T follicular helper cell (primary cell): ENCODE measurements at places on chromosomes 13 and 19.

GRCh38 chr19:9354651-9355050 is 8.2 kb upstream of the ZNF177 start:
- DNase-seq = no peak

DNA sequence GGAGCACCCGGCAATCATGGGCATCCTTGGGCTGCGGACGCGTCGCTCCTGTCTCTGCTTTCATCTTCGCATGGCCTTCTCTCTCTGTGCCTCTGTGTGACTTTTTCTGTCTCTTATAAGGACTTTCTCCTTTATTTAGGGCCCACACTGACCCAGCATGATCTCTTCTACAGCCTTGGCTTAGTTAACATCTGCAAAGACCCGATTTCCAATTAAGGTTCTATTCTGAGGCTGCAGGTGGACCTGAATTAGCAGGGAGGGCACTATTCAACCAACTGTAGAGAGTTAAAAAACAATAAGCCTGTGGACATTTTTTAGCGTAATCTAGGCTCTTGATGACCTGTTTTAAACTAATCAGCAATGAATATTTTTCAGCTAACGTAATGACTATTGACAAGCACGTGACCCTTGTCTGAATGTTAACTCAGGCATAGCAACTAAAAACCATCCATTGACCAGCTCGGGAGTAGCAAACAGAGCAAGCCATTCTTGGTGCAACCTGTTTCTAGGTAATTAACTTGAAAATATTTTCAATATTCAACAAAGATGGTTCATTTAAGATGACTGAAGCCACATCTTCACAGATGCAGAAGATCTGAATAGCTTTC is 15.2 kb downstream of the F10 start:
- no peak for DNase-seq

DNA sequence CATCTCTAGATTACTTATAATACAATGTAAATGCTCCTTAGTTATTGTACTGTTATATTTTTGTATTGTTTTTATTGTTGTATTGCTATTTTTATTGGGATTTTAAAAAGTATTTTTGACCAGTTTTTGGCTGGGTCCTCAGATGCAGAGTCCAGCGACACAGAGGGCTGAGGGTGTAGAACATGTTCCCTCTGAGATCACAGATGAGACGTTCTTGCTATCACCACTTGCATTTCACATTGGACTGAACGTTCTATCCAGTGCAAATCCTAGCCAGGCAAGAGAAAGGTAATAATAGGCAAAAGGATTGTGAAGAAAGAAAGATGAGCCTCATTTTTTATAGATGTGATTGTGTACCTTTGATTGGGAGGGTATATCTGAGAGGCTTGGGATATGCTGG is 15.0 kb downstream of the ZSCAN5A start:
- no peak for DNase-seq

GRCh38 chr13:61142506-61142905 is 273.1 kb downstream of the PCDH20 start:
- no peak for DNase-seq

DNA sequence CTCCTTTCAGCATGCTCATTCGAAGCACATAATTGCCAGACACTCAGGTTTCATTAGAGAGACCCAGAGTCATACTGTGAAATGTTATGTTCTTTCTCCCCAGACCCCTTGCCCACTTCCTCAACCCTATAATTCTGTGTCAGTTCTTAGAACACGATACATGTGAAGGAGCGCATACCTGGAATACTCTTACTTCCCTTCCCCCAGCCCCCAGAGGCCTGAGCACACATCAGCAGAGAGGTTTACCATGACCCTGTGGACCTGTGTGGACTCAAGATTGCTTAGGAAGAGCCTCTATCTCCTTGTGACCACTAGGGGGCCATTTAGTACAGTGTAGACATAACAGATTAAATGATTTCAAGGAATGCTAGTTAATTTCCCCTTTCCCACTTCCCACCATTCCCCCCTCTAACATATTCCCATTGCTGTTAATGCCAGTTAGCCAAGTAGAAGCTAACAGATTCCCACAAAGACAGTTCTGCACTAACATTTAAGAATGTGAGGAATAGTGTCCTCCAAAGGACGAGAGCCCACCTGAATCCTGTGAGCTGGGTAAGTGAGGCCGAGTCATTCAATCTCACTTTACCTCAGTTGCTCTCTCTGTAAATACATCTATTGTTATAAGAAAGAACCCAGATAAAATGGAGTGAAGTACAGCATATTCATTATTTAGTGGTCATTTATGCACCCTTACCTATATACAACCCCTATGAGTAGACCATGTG is 154.2 kb upstream of the MAB21L1 start:
- DNase-seq = no peak

GRCh38 chr19:27777242-27777641 is 1435.7 kb downstream of the UQCRFS1 start:
- no peak for DNase-seq

DNA sequence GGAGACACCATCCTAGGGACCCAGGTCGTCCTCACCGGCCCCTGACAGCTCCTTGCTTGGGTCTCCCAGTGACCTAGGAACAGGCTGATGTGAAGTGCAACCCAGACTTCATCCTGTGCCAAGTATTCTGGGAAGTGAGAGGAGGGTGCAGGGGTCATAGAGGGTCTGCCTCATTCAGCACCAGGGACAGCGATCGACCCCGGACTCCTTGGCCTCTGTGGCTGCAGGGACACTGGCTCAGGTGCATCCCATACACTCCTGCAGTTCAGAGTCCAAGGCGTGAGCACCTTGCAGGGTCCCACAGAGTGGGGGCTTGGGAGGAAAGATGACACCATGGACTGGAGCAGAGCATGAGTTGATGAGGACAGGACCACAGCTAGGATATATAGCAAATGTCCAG is 10.0 kb upstream of the OR10H2 start:
- no peak for DNase-seq

GRCh38 chr13:84917252-84917878 is 881.9 kb downstream of the SLITRK6 start:
- no peak for DNase-seq

- DNase-seq = no peak
Measured at GRCh38 chr13:91389186-91389585, 9.2 kb upstream of the GPC5 start.

DNA sequence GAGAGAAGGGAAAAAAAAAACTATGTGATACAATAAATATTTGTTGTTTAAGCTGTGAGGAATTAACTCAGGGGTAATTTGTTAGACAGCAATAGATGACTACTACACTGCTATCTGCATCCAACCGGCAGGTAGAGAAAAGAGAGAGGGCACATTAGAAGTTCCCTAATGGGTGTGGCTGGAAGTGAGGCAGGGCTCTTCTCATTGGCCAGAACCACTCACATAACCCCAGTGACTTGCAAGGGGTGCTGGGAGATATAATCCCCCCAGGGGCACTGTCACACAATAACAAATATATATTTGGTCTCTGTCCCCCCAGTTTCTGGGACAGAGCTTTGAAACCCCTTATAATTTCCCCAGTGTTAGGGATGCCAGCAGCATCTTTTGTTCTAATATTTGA is 24.3 kb downstream of the FGF21 start:
- no peak for DNase-seq

GRCh38 chr19:37692956-37693620 is 26.5 kb downstream of the ZNF607 start:
- DNase-seq = no peak

DNA sequence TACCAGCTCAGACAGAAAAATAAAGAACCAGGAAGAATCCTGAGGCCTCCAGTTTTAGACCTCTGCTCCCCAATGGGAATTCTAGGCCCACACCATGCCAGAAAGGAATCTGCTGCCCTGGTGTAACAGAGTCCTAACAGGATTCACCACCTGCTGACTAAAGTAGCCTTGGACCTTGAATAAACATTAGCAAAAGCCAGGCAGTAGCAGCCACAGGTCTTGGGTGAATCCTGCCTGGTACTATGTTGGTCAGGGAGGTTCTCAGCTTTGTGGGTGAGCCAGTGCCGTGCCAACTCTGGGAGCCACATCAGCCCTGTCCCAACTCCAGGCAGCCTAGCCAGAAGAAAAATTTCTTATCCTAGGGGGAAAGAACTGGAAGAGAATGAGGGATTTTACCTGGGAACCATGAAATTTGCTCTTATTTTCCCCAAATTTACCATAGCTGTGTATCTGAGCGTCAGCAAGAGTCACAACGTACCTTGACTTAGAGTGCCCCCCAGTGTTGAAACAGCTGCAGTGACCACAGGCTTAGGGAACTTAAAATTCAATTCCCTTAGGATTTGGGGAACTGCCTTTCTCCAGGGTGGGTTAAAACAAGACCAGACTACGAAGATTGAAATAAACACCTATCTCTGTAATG is 1895.6 kb upstream of the PRR20A start:
- no peak for DNase-seq

DNA sequence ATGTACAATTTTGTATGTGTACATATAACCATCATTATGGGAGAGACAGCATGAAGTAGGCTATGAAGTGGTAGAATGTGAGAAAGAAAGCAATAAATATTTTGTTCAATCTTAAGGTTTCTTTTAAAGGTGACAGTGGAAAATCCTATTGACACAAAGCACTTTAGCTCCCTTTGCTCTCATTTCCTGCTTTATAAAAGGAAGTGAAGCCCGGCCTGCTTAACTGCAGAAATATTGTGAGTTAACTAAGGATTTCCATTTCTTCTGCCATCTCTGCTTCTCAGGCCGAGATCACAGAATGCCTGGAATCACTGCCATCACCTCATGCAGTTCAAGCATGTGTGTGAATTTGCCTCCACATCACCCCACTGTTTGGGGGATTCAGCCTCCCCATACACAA is 83.5 kb downstream of the FRY start:
- no peak for DNase-seq

GRCh38 chr19:29817316-29817715 is 5.5 kb downstream of the CCNE1 start:
- no peak for DNase-seq

DNA sequence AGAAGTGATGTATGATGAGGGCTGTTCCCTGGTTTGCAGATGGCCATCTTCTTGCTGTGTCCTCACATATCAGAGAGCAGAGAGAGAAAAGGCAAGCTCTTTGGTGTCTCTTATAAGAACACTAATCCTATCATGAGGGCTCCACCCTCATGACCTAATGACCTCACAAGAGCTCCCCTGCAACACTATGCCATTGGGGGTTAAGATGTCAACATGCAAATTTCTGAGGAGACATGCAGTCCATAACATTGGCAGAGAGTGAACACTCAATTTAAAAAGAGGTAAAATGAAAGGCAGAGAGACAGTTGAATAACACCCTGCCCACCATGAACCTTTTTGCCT is 10.9 kb downstream of the FAM187B start:
- no peak for DNase-seq

DNA sequence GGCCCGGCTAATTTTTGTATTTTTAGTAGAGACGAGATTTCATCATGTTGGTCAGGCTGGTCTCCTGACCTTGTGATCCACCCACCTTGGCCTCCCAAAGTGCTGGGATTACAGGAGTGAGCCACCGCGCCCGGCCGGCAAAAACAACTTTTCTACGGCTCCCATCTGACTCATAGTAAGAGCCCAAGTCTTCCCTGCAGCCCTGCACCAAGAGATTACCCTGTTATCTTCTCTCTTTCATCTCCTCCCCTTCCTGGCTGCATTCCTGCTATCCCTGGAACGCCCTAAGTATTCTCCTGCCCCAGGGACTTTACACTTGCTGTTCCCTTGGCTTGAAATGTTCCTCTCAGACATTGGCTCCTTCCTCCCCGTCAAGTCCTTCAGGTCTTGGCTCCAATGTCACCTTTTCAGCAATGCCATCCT is 6.6 kb downstream of the AP2S1 start:
- no peak for DNase-seq

- no peak for DNase-seq
Measured at GRCh38 chr13:107422421-107422820, 792.9 kb downstream of the LIG4 start.

- no peak for DNase-seq
Measured at GRCh38 chr19:52590728-52591127, 20.6 kb downstream of the ZNF701 start.

DNA sequence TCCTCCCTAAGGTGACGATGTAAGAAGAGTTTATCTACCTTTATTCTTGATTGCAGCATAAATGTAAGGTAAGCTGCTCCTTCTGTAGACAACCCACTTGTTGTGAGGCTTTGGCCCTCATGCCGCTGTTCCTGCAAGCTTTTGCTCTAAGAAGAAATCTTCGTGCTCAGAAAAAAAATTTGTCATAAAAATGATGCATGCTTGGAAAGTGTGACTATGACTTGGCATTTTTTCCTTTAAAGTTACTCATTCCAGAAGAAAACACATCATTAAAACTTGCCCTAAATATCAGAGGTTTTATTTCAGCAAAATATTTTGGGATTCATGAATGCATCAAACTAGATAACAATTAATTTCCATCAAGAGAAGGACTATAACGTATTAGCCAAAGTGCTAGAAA is 39.8 kb downstream of the KCTD12 start:
- no peak for DNase-seq

DNA sequence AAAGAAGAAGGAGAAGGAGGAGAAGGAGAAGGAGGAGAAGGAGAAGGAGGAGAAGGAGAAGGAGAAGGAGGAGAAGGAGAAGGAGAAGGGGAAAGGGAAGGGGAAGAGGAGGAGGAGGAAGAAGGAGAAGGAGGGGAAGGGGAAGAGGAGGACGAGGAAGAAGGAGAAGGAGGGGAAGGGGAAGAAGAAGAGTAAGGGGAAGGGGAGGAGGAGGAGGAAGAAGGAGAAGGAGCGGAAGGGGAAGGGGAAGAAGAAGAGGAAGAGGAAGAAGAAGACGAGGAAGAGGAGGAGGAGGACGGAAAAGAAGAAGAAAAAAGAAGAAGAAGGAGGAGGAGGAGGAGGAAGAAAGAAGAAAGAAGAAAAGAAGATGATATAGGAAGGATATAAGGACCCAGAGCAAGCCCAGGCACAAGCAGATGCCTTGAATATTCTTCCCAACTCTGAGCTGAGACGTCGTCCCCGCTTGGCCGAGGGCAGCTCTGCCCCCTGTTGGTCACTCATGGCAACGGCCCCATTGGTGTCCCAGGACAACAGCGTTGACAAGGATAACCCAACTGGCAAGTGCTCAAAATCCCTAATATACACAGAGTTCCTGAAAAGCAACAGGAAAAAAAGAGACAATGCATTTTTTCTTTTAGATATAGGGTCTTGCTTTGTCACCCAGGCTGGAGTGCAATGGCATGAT is 30.6 kb upstream of the IGSF23 start:
- DNase-seq = no peak

DNA sequence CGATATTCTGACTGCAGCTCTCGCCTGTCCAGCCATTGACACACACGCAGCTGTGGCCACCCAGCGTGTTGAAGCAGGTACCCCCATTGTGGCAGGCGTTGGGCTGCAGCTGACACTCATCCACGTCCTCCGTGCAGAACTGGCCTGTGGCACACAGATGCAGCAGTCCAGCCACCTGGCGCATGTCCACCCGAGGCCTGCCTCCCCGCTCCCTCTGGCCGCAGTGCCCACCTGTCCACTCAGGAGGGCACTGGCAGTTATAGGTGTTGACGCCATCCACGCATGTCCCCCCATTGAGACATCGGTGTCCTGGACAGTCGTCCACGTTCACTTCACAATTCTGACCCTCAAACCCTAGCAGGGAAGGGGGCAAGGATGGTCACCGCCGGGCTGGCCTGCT is 9.3 kb downstream of the NOTCH3 start:
- DNase-seq = no peak

GRCh38 chr13:75938811-75939560 is 302.9 kb downstream of the LMO7 start:
- DNase-seq = no peak
